ENCODE measurements at places on chromosomes 2 and 18.

- DNase-seq = no peak
Measured at GRCh38 chr18:35880788-35881455, 91.6 kb upstream of the RMP24 start.

DNA sequence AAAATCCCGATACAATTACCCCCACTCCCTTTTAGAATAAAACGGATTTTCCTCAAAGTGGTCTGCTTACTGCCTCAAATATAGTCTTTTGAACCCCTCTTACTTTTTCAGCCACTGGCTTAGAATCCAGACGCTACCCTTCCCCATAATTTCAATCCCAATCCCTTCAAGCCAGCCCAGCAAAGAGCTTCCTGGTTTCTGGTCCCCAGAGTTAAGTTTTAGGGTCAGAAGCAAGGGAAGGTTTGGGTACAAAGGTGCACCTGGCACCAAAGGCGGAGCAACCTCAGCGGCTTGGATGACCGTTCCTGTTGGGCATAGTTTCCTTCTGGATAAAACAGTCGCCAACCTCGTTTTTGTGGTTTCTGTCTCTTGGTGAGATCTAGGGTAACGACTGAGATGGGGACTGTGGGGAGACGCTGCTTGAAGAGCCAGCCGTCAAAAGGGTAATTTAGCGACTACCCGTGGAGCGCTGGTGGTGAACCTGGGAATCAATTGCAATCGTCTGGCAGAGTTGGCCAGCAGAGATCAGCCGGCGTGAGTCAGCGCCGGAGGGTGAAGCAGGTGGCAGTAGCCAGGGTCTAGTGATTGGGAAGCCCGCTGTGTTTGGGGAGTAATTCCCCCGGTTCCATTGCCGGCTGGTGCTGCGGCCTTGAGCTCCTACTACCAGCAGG is 1.6 kb downstream of the FEV start:
- peak; percentile 30 for DNase-seq

GRCh38 chr2:31932589-31932988 is 78.2 kb downstream of the MEMO1 start:
- no peak for DNase-seq

GRCh38 chr2:167550448-167550847 is 662.2 kb downstream of the XIRP2 start:
- DNase-seq = no peak

- no peak for DNase-seq
Measured at GRCh38 chr2:220894069-220894468, 678.0 kb downstream of the EPHA4 start.

- no peak for DNase-seq
Measured at GRCh38 chr18:67134911-67135310, 381.6 kb downstream of the DSEL start.

GRCh38 chr18:28512357-28512756 is 335.4 kb upstream of the CDH2 start:
- DNase-seq = no peak

DNA sequence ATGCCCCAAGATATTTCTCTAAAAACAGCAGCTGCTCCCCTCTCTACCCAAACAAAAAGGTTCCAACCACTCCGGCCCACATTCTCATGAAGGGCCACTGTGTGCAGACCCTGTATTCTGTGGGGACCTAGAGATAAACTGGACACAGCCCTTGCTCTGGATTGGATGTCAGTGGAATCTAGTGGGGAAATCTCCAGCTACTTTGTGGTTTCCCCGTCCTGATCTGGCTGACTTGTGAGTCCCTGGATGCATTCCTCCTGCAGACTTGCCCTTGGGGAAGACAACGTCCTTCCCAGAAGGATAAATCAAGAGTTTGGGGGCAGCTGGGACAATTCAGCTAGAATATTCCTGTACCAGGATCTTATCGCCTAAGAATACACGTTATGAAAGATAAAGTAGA is 151.1 kb downstream of the FSHR start:
- no peak for DNase-seq

GRCh38 chr18:22324191-22325131 is 93.3 kb downstream of the CTAGE1 start:
- no peak for DNase-seq

DNA sequence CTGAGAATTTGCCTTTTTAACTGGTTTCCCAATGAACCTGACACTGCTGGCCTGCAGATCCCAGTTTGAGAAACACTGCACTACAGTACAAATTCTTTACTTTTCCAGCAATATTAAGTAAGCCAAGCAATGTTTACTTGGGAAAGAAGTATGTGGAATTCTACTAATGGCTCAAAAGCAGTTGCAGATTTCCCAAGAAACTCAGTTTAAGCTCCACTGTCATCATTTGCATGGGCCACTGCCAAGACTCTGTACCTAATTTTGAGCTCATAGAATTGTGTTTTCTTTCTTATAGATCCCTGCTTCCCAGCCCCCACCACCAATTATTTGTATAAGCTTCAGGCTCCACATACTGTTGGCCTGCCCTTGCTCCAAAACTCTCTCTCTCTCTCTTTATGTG is 676.1 kb downstream of the RNF144A start:
- peak; percentile 19 for DNase-seq

DNA sequence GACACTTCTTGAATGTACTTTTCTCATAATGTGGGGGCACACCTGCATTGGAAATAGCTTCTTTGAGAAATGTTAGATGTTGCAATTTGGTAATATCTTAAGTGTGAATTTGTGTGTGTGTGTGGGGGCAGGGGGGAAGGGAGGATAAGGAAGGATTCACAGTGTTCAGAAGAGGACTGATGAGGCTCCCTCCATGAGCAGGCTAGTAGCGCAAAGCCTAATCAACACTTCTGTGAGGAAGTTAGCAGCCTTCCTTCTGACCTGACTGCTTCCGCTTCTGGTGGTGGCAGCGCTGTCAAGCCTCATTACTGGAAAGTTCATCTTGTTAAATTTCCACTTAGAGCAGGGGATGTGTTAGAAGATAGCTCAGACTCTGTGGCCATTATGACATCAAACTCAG is 295.4 kb upstream of the SPRED2 start:
- no peak for DNase-seq

- DNase-seq = no peak
Measured at GRCh38 chr2:61876400-61876799, 12.1 kb downstream of the CCT4 start.

GRCh38 chr2:241112592-241112991 is 10.5 kb upstream of the MTERF4 start:
- no peak for DNase-seq

DNA sequence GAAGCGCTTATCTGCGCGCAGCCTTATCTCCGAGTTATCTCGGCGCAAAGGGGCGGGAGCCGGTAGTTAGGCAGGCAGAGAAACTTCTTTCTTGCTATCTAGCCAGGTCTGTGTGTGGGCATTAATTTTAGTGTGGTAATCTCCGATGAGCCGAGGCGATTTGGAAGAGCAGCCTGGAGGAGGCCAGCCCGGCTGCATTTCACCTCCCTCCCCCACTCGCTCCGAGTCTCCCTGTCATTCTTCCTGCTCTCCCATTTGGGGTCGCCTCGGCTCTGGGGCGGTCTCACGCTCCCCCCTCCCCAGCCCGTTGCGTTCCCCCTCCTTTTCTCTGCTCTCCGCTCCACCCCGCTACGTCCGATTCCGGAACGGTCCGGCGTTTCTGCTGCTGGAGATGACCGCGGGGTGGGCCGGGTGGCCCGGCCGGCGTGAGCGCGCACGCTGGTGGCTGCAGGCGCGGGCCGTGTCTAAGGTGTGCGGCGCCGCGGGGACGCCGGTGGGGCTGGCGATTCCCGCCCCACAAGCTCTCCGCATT is 566 bp downstream of the GATA6 start:
- no peak for DNase-seq

- no peak for DNase-seq
Measured at GRCh38 chr18:53991202-53991601, 233.3 kb downstream of the MBD2 start.

GRCh38 chr2:53886406-53887280 is 26.9 kb upstream of the GPR75 start:
- no peak for DNase-seq

- no peak for DNase-seq
Measured at GRCh38 chr2:240237609-240238174, 97.2 kb upstream of the OTOS start.

DNA sequence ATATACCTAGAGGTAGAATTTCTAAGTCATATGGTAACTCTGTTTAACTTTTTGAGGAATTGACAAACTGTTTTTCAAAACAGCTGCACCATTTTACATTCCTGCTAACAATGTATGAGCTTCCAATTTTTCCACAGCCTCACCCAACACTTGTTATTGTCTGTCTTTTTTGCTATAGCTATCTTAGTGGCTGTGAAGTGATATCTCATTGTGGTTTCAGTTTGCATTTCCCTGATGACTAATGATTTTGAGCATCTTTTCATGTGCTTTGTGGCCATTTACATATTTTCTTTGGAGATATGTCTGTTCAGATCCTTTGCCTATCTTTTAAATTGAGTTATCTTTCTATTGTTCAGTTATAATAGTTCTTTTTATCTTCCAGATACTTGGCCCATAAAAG is 273.8 kb downstream of the AGPS start:
- no peak for DNase-seq

- DNase-seq = no peak
Measured at GRCh38 chr18:48302736-48303135, 106.4 kb downstream of the ZBTB7C start.

- DNase-seq = peak; percentile 50
Measured at GRCh38 chr2:7270011-7270431, 352.8 kb downstream of the RNF144A start.

DNA sequence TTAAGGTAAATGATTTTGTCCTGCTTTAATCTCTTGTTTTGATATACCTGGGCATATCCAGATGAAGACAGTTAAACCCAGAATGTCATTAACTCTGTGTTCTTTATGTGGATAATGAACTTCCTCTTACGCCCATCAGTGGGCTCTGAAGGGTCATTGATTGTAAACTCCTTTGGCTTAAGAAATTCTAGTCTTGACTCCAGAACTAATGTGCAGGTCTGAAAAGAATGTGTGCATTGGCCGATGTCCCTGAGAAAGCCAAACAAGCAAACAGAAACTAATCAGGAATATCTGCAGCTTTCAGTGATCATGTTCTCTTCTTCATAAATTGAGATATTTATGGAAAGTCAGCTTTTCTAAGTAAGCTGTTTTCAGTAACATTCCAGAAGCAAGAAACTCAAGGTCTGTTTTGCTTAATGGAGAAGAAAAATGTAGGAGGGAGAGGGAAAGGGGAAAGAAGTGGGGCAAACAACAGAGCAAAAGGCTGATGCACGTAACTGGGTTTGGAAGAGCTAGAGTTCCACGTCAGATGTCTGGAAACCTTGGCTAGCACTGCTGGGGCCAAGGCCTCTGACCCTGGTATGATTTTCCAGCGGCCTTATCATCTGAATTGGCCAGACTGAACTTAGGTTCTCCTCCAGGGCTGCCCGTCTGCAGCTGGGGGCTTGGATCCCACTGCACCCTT is 61.3 kb upstream of the FHL2 start:
- no peak for DNase-seq

- DNase-seq = no peak
Measured at GRCh38 chr2:145546091-145546490, 1026.2 kb upstream of the ZEB2 start.

DNA sequence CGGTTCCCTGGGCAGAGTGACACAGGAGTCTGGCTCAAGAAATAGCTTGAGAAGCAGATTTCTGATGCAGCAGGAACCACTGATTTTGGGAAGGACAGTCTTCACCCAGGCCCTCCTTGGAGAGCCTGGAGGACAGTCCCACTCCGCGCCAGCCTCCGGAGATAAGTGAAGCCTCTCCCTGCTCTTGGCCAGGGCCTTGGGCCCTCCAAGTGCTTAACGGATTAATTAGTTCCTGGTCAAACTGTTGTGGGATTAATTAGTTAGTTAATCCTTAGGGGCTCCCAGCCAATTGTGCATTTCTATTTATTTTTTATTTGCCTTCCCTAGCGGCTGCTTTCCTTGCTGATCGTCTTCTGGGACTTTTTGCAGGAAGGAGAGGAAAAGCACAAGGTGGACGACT is 19.6 kb downstream of the CPLX4 start:
- DNase-seq = no peak

DNA sequence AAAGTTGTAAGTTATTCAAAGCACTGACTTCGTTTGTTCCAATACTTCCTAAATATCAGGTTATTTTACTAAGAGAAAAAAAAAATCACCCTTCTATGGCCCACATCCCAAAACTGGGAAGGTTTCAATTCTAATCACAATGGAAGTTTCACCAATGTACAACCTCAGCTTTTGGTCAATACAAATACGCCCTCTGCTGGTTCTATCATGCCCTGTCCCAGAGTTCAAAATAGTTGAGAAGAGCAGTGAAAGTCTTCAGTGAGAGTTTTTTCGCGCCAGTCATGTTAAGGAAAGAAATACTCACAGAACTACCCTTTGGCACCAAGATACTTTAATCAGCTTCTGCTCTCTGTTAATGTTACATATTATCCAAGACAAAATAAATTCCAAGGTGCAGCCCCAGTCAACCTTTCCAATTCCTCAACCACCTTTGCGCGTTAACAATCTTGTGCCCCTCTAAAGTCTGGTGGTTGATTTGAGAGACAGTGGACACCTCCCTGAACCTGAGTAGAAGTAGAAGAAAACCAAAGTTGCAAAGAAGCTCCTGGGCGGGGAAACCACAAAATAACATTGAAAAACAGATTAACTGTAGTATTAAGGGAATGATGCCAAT is 59.9 kb downstream of the SUMO1 start:
- DNase-seq = peak; percentile 54

Data from SHP77 (cell line).